Dorsolateral prefrontal cortex (tissue), 122 donors: ENCODE measurements at places on chromosomes 6 and 20.

DNA sequence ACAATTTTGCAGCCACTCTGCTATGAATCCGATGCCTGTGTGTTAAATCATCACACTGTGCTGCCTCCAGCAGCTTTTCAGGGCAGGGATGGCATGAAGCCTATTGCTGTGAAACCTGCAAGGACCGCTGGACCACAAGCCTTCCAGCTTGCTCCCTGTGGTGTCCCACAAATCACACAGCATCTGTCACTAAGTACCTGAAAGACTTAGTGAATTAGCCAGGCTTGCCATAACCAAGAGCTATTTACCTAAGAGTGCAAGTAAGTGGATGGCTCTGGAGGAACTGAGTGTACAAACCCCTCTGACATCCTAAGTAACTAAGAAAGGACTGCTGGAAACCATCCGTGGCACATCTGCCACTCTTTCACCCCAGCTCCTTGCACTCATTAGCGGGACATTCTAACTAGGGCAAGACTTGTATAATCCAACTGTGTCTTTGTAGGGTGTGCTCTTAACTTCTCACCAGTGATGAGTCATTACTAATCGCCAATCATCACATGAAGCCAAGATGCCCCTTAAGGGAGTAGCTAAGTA is 34.7 kb downstream of the FOXQ1 start:
- no peak for DNase-seq

DNA sequence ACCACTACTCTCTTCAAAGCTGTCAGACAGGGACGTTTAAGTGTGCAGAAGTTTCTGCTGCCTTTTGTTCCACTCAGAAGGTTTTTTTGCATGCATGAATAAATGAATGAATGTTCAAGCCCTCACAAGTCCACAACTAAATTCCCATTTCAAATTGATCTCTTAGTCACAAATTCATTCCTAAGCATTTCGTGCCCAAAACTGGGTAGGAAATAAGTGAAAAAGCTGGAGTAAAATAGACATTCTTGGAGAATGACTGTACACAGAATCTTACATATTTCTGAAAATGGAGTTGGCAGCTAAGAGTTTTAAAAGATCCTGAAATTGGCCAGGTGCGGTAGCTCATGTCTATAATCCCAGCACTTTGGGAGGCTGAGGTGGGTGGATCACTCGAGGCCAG is 117.6 kb downstream of the PERP start:
- no peak for DNase-seq

DNA sequence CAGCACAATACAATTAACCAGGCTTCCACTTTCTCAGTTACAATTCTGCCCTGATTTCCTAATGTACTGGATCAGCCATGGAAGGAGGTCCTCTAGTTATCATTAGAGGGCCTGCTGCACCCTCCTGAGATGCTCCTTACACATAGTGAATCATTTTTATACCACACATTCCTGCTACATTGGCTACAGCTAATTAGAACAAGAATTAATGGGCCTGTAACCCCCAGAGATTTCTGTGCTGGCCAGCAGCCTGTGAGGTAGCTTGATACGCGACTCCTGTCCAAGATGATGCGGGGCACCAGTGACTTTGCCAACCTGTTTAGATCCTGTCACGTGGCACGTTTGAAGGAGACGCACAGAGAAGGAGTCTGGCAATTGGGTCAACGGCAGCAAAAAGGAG is 422.8 kb downstream of the EPM2A start:
- DNase-seq = no peak

- DNase-seq = peak; percentile 1
These were observed 157.5 kb downstream of the GRM4 start for GRCh38 chr6:33988121-33989015.

DNA sequence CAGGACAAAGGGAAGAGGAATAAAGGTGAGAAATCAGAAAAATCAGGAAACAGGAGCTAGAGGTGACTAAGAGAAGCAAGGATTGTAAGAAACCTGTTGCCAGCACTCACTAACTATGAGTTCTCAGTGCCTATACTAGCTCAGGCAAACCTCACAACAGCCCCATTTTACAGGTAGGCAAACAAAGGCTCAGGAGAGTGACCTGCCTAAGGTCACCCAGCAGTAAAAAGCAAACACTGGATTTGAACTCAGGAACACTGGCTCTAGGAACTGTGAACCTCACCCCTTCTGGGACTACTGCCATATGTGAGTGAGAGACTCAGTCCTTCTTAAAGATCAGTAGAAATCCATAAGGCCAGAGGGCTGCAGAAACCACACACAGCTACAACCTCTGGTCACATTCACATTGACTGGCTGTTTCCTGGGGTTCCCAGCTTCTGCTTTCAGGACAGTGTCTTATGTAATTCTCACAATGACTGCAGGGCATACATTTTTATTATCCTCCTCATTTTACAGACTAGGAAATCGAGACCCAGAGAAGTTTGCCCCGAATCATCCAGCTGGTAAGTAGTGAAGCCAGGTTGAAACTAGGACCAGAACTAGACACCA is 80.7 kb upstream of the MAFB start:
- DNase-seq = no peak

DNA sequence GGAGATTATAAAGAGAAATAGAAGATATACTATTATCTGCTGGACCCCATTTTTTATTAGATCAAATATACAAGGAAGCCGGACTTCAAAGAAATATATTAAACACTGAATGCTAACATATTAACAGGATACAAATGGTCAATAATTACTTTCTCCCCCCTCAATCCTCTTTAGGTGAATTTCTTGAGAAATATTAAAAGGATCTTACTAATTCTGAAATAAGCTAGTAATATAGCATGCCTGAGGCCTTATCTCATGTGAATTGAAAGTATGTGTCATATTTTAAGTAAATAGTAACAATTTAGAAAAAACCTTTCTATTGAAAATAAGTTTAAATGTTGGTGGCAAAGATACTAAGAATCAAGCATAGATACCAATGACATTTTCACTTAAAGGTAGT is 954.7 kb upstream of the MAN1A1 start:
- DNase-seq = no peak

DNA sequence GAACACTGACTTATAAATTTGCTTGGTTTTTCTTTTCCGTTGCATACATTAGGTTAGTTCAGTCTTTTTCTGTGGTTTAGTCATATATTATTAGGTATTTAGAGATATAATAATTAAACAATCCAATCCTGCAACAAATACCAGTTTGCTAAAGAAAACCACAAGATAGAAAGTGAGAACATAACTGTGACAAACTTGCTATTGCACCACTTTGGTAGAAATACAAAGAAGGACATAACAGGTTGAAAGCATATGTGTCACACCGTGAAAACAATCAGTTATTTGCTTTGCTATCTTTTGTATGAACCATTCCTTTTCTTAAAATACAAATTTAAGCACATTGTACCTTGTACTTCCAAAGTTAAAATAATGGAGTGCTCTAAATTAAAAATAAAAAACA is 42.0 kb upstream of the KCNQ5 start:
- DNase-seq = no peak

DNA sequence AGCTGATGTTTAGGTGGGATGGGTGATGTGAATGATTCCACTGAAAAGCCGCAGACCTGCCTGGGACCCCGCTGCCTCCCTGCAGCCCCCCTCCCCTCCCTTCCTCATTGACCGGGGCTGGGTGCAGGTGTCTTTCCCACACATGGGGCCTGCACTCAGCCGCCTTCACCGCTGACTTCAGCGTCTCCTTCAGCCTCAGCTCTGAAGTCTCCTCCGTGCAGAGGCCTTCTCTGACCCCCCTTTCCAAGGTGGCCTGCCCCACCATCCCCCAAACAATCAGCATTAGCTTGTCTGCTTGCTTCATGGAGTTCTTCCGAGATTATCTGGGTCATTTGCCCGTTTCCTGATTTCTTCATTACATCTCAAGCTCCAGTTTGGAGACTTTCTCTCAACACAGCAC is 140.7 kb downstream of the SMOC2 start:
- DNase-seq = no peak

DNA sequence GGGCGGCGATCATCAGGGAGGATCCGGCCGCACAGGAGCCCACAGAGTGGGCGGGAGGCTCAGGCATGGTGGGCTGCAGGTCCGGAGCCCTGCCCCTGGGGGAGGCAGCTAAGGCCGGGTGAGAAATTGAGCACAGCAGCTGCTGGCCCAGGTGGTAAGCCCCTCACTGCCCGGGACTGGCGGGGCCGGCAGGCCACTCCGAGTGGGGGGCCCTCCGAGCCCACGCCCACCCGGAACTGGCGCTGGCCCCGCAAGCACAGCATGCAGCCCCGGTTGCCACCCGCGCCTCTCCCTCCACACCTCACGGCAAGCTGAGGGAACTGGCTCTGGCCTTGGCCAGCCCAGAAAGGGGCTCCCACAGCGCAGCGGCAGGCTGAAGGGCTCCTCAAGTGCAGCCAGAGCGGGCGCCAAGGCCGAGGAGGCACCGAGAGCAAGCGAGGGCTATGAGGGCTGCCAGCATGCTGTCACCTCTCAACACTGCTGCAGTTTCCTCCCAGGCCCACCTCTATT is 48.1 kb upstream of the UST start:
- DNase-seq = no peak

GRCh38 chr6:37696220-37696840 is 1.4 kb downstream of the MDGA1 start:
- DNase-seq = no peak

DNA sequence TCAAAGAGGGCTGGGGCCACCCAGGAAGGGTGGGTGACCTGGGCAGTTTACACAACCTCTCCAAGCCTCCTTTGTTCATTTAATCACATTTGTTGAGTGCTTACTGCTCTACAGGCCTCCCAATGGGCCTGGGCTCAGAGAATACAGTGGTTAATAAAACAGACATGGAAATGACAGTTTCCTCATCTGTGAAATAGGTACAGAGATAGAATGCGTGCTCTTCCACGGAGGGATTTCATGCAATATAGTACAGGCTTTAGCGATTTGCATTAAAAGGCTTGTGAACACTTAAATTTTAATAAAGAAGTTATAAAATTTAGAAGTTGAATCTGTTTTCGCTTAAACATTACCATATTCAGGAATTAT is 802 bp upstream of the FERMT1 start:
- no peak for DNase-seq

DNA sequence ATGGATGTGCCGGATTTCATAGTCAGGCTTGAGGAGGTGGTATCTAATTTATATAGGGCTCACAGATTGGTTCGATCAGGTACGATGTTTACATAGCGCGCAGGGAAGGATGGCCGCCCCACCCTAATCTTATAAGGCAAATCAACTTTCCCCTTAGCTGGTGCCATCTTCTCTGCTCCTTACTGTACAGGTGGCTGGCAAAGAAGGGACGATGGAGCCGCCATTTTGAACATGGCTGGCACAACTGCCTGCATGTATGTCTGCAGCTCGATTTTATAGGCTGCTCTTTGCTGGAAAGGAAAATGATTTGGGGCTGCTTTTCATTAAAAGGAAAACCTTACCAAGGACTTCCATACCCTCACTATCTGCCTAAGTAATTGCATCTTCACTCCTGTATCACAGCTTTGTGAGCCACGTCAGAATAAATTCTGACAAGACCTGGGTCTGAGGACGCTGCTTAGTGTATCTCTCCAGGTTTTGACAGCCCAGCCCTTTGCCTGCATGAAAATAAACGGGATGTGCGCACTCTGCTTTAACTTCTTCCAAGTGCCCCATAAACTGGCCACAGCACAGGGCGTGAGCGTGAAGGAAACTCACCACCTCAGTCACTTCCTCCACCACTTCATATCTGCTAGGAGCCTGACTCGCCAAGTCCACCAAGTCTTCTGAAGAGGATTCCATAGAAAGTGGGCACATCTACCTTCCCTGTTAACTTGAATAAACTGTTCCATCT is 109.4 kb upstream of the ARMC2 start:
- DNase-seq = no peak

DNA sequence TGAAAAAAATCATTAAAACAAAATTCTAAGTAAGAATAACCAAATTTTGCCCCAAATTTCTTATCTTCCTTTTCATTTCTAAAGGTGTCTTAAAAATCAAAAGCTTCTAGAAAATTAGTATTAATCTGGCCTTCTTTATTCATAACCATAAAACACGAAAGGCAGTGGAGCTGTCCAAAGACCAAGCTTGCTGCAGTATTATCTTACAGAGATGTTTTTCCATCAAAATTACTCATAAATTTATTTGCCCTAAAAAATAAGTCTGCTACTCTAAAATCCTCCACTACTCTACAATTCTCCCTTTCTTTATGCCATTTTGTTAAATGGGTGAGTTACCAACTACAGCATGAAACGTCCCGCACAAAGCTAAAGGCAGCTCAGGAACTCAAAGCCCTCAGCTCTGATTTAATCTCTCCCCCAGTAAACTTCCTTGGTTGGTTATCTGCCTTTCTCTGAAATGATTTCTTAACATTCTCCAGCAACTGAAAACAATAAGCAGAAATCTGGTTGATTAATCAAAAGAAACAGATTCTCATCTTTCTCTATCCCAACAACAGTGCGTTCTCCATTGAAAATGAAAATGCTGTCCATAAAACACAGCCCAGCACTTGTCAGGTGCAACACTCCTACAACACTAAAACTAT is 2.1 kb downstream of the USP49 start:
- DNase-seq = no peak
